H9 (cell line): ENCODE measurements at places on chromosomes 16 and 17.
A peak's percentile ranks its signal among the peaks of the same experiment; 100 is the strongest.

GRCh38 chr16:83955218-83956130 lies 2.4 kb downstream of the OSGIN1 start:
- DNase-seq = no peak

DNA sequence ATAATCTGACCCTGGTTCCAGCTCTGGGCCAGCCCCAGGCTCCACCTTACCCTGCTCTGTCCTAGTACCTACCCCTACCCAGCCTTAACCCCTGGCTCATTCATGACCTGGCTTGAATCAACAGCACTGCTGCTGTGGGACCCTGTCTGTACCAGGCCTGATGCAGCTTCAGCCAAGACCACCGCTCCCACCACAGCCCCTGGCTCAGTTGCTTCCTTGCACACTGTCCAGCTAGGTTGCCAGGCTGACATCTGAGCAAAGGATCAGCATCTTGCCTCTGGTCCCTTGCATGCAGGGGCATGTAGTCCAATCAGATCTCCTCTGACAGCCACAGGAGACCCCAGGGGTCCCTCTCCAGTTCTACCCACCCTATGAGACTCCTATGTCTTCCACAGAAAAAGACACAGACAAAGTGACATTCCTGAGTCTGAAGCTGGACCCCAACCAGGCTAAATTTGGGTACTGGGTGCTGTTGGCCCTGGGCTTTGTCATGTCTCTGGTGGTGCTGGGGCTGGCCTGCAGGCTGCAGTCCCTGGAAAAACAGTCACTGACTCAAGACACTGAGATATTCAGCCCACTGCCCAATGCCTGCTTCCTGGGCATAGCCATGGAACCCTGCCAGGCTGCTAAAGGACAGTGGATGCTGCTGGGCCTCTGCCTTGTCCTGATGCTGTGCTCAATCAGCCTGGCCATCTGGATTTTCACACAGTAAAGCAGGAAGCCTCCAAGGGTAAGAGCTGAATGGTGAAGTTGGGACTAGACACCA lies 3.9 kb upstream of the KCNH6 start:
- no peak for DNase-seq

DNA sequence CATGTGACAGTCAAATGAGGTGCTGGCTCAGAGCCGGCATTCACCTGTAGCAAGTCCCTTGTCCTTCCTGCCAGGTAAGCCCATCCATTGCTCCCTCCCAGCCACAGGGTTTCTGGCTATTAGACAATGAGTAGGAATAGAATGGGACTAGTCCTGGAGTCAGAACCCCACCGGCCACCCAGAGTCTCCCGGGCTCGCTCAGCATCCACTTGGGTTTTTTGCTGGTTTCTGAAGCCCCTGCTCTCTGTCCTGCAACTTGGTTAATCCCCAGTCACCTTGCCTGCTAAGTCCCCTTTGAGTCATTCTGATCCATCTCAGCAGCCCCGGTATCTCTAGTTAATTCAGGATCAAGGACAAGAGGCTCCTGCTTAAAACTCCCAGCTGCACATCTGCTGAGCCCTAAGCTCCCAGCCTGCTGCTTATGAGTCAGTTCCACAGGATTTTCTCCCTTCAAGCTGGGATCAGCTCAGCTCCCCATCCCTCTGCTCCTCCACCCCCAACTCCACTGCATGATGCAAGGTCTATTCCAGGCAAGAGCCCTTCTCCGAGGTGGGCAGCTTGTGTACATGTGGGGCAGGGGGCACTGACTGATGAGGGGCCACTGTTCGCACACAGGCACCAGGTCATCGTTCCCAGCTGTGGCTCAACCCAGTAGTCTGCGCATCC lies 19.9 kb upstream of the MRPS23 start:
- peak; percentile 25 for DNase-seq

DNA sequence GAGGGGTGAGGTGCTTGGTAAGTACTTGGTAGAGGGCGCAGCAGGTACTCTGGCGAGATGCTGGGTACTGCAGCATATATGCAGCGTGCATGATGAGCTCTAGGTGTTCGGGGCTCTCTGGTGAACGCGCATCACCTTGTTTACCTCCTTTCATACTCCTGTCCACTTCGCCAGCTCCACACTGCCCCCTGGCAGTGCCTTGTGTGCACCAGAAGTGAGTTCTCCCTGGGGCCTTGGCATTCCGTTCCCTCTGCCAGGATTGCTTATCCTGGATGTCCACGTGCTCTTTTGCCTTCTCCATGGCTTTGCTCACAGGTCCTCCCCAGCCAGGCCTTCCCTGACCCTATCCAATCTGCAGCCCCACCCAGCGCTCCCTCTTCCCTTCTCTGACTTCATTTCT lies 154.2 kb downstream of the MRM1 start:
- DNase-seq = peak; percentile 87

- DNase-seq = no peak
These were observed 488 bp downstream of the C17orf113 start for GRCh38 chr17:42049834-42050392.

GRCh38 chr17:80955671-80956280 lies 35.9 kb upstream of the CHMP6 start:
- no peak for DNase-seq

GRCh38 chr17:29376667-29377270 lies 13.4 kb upstream of the TAOK1 start:
- DNase-seq = peak; percentile 54

- DNase-seq = no peak
These were observed 120.2 kb upstream of the RCVRN start for GRCh38 chr17:10025224-10025623.

DNA sequence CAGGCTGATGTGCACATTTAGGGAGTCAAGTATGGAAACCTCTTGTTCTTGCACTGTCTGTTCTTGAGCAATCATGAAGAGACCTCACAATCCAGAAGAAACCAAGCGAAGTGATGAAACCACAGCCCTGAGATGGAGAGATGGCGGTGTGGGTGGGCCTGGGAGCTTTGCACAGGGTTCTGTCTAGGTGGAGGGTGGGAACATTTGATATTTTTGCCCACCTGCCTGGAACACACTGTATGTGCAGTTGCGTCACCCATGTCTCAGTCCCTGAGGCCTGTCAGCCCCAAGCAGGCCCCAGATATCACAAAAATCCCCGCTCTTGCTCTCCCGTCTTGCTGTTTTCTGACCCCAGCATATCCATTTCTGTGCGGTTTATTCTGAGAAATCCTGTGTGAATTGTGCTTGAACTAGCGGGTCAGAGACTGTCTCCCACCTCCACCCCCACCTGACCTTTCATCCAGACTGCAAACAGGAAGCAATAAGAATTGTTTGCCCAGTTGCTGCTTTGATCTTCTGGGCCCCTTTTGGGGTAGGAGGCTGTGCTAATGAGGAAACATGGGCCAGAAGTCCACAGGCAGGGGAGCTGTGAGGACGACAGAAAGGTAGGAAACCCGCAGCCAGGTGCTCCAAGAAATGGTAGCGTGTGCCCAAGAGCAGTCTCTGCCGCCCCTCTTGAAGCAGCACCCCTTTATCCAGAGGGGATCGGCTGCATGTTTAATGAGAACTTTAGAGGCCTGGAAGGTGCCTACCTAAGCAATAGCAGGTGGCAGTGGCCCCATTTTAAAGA lies 183.8 kb downstream of the CCDC182 start:
- DNase-seq = no peak

- peak; percentile 11 for DNase-seq
These were observed 13.9 kb upstream of the ADGRG1 start for GRCh38 chr16:57614536-57614935.

DNA sequence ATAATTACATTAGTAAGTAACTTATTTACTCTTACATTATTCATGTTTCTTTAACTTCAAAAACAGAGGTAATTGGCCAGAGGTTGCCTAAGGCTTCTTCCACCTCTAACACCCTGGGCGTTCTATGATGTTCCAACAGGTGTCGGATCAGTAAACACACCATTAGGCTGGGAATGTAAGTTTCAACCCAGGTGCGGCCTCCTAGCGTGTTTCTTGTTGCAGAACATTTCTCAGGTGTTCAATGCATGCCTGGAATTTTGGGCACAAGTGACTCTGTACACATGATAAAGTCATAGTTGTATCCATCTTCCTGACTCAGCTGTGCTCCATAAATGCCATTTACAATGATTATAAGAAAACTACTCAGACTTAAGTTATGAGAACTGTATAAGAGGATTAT lies 1.0 kb downstream of the KRTAP2-2 start:
- no peak for DNase-seq

DNA sequence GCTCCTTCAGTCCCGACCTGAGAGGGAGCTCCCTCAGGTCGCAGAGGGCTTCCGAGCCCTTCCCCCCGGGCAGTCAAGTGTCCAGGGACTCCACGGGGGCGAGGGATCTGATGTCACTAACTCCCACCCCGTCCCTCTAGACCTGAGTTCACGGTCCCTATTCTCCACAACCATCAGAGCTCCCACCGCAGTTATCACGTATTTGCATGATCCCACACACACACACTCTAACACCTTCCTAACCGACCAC lies 3.7 kb upstream of the PER1 start:
- no peak for DNase-seq

DNA sequence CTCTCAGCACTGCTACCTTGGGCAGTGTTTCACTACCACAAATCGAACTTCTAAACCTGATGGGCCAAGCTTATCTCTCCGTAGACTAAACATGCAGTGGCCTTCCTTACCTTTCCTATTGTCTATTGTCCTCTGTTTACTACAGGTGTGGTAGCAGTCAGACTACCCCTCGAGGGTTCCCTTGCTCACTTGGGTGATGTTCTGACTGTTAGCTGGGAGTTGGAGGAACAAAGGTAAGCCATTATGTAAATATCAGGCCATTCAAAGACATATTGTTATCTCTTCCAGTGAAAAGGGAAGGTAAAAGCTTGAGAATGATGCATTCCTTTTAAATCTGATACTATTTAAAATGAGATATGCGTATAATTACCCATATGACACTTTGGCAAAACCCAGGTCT lies 828.3 kb upstream of the EEF2KMT start:
- peak; percentile 58 for DNase-seq

GRCh38 chr17:51166987-51167931 lies 1.0 kb downstream of the NME2 start:
- peak; percentile 73 for DNase-seq

GRCh38 chr16:53849585-53849984 lies 145.6 kb downstream of the FTO start:
- no peak for DNase-seq

DNA sequence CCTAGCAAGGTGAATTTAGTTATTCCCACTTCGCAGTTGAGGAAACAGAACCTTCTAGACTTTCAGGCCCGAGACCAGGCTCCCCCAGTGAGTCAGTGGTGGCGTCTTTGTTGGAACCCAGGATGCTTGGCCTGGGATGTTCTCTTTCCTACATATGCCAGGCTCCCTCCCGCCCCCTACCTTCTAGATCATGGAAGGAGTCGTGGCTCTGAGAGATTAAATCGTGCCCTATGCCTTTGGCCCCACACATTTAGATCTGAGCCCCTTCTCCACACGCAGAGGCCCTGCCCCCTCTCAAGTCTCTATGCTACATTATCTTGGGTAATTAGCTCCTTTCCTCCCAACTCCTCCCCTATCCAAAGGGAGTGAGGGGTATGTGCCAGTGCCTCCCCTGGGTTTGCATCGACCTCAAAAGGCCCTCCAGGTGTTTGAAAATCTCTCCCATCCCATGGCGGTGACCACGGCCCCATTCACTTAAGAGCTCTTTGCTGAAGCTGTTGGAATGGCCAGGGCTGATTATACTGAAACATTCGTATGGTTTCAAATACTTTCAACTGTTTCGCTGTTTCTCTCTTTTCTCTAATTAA lies 3.0 kb downstream of the NGFR start:
- DNase-seq = peak; percentile 78

- no peak for DNase-seq
These were observed 34.0 kb downstream of the DBNDD1 start for GRCh38 chr16:89985219-89985618.

- DNase-seq = no peak
These were observed 250.8 kb downstream of the C16orf95 start for GRCh38 chr16:87066133-87067002.

GRCh38 chr16:75789237-75789636 lies 62.9 kb upstream of the CPHXL start:
- no peak for DNase-seq

- DNase-seq = no peak
These were observed 89.0 kb upstream of the TMEM97 start for GRCh38 chr17:28230011-28230410.

GRCh38 chr17:65498816-65499215 lies 62.6 kb downstream of the AXIN2 start:
- no peak for DNase-seq

DNA sequence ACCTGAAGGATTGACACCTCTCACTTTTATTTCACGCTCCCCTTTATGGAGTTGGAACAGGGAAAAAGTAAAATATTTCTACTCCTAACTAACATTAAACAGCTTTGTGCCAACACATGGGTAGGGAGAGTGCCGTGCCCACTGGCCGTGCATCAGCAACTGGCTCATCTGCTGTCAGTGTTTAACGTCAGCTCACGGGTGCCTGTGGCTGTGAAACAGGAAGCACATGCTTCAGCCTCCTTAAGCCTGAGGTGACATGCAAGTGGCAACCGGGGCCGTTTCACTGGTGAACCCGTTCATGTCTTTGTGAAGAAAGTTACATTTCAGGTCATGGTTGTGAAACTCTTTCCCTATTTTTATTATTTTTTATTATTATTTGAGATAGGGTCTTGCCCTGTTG lies 3.2 kb downstream of the SPG7 start:
- no peak for DNase-seq

GRCh38 chr17:62870030-62870541 lies 62.0 kb upstream of the MARCHF10 start:
- peak; percentile 82 for DNase-seq

GRCh38 chr17:17859909-17860765 lies 23.4 kb upstream of the SREBF1 start:
- DNase-seq = peak; percentile 82
